ENCODE measurements at places on chromosomes 4 and X.

- DNase-seq = no peak
Measured at GRCh38 chr4:173805884-173806283, 275.9 kb upstream of the HAND2 start.

GRCh38 chr4:158020176-158020575 is 152.6 kb downstream of the GASK1B start:
- DNase-seq = no peak

DNA sequence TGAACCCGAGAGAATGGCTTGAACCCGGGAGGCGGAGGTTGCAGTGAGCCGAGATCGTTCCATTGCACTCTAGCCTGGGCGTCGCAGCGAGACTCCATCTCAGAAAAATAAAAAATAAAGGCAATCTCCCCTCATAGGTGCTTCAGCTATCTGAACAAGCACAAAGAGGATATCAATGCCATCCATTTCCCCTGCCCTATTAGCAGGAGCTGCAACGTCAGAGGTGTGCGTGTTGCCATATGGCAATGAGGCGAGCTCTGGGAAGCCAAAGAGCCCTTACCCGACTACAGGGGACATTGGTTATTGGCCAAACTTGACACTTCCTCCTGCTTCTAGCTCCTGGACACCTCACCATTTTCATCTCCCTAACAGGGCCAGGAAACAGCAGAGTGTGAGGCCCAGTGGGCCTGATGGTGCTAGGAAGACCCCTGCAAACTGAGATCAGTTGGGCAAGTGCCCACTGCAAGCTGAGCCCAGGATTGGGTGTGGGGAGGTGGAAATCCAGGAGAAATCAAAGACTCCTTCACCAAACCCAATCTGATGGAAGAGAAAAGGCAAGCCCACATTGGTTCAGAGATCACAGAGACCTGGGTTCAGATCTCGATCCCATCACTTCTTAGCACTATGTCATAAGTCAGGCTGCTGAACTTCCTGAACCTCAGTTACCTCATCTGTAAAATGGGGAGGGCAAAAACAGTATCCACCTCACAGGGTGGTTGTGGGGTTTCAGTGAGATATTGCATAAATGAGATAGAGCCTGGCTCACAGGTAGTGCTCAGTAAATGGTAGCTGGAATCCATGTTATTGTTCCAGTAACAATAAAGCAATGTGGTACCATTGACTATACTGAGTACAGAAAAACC is 21.2 kb downstream of the SLC25A5 start:
- no peak for DNase-seq

DNA sequence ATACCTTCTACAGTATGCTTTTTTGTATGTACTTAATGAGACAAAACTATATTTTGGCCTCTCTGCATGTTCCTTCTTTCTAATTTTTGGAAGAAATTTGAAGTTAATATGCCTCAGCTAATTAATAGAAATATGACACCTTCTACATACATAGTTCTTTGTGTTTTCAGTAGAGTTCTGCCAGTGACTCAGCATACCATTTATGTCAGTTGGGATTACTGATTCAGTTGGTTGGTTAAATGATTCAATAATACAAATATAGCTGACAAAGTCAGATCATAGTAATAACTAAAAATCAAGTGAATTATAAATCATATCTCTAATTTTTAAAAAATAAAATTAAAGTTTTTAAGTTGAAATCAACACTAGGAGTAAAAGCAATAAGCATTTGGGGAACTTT is 16.8 kb downstream of the BTC start:
- no peak for DNase-seq

DNA sequence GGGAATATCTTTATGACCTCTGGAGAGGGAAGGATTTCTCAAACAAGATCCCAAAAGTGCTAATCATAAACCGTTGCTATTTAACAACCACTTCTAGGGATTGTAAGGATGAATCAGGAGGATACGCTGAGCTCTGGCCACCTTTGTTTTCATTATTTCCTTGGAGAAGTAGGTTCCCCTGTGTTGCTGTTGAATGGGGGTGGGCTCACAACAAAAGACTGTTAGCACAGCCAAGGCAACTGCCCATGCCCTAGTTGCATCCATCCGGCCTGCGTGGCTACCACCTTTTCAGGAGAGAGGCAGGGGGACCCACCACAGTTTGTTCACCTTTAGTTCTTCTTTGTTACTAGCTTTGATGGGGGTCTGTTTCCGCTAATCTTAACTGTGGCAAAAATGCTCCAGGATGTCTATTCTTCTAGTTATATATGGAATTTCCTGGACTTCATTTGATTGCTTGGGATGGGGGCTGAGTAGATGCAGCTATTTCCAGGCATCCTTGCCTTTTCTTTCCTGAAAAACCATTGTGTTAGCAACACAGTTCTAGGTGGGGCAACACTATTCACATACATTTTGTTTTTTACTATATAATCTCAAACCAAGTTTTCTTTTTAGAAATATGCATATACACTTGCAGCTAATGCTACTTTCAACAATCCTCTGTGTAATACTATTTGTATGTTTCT is 95.4 kb downstream of the KDR start:
- no peak for DNase-seq

DNA sequence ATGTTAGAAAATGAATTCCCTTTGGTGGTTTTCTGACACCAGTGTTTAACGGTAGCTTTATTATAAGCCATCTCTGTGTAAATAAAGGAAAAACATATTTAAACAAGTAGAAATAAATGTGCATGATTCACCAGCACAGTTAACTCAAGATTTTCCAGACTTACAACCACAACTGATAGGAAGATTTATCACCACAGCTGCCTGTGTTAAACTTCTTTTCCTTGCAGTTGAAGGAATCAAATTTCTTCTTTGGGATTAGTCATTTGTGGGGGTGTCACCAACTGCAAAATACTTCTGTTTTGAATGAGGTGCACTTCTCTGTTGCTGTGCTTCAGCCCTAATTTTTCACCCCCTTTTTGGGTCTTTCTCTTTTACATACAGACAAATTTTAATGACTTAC is 128.1 kb upstream of the STK26 start:
- no peak for DNase-seq

- peak; percentile 12 for DNase-seq
Measured at GRCh38 chrX:63751481-63751880, 33.5 kb downstream of the ARHGEF9 start.

DNA sequence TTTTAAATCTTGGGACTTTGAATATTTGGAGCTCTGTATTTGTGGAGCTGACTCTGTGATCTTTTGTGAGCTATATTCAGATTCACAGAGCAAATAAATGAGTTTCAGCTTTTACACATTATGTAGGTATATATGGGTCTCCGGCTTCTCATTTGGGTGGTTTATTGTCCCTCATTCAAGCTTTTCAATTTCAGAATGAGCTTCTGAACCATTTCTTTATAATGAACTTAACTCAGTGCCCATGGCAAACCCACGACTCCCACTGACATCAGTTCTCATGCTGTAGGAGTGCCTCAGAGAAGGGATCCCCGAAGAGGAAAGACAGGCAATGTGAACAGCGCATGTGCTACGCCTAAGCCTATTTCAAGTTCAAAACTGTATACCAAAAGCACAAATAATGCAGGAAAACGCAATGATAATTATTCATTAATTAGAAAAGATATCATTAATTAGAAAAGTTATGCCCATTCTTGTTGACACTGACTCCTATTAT is 156.6 kb downstream of the DCTD start:
- no peak for DNase-seq

- no peak for DNase-seq
Measured at GRCh38 chrX:48493890-48494364, 14.9 kb upstream of the PORCN start.

DNA sequence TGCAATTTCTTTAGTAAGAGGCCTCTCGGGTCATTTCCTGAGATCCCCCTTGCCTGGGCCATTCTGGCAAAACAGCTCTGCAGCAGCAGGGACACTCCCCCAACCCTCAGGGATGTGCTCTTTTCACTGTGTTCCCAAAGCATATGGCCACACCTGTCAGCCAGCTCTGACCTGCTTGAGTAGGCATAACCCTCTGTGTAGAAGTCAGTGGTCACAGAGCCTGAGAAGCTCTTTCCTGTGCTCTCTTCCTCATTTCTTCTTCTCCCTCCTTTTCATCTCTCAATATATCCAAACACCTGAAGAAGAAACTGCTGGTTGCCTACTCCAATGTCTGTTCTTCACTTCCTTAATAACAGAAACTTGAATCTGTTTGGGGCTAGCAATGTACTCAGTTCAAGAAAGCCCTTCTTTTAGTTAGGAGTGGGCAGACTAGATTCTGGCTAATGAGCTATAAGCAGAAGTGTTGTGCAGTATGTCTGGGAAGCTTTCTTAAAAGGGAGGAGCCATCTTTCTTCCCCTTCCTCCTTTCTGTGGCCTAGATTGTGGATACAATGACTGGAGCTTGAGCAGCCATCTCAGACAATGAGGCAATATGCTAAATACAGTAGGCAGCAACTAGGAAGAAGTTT is 73.3 kb downstream of the PRPS1 start:
- DNase-seq = no peak

- no peak for DNase-seq
Measured at GRCh38 chr4:112896609-112897190, 152.8 kb upstream of the ANK2 start.

DNA sequence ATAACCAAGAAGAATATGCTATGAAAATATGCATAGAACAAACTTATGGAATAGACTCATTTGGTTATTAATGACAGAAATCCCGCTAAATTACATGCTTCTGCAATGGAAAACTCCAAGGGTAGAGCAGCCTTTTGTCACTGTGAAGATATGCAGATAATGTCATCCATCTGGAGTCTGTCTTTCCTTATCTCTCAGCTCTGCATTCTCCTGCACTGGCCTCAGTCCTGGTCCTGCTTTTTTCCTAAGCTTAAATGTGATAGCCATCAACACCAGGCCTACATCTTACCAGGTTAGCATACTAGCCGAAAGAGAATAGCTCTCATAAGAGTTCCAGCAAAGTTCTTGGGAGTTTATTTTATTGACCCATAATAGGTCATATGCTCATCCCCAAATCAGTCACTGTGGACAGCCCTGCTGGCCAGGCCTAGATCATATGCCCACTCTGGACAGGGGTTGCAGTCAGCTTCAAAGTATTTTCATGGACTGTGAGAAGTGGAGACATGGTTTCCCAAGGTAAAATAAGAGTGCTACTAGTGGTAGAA is 86.5 kb upstream of the LEF1 start:
- DNase-seq = no peak

DNA sequence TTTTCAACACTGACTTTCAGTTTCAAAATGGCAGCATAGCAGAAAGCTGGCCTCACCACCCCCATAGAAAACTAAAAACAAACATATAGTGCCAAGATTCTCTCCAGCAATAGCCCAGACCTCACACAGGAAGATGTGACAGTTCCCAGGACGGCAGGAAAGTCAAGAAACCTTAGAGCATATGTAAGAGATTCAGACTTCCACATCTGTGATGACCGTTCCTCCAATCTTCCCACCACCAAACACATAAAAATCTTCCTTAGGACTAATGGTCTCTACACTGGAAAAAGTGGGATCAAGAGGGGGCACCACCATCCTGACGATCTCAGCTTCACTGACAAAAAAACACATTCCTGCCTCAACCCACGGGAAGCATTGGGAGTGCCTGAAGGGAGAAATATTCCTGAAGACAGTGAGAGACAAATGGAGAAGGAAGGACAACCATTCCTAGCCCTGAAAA is 134.1 kb upstream of the CPXCR1 start:
- DNase-seq = no peak

DNA sequence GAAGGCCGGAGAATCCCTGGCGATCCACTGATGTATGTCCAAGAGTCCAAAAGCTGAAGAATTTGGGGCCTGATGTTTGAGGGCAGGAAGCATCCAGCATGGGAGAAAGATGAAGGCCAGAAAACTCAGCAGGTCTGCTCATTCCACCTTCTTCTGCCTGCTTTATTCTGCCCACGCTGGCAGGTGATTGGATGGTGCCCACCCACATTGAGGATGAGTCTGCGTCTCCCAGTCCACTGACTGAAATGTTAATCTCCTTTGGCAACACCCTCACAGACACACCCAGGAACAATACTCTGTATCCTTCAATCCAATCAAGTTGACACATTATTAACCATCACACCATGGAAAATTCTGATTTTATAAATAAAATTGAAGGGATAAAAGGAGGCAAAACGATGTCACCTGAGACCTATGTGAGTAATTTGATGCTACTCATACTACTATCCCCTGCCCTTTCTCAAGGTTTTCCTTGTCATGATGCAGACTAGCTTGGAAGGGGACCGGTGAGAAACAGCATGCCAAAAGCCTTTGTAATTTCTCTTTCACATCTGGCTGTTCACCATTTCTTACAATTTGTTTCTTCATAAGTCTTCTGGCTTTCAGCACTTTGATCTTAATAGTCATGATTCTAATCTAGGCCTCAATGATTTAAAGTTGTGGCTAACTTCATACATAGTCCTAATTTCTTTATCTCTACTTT is 9.7 kb upstream of the PYURF start:
- DNase-seq = no peak

- DNase-seq = no peak
Measured at GRCh38 chr4:5504486-5504885, 203.9 kb downstream of the EVC2 start.

DNA sequence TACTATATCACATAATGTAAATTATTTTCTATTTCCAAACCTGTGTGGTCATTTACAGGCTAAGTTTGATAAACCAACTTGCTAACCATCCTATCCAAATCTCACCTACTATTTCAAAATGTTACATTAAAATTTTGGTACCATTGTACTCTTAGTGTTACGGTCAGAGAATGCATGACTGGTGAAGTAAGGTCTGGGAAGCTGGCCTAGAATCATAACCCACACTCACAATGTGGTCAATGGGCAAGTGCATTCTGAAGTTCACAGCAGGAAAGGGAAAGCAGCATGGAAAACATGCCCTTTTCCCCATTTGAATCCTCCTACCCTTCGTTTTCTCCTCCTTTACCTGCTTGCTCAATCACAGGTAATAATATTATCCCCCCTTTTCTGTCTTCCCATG is 54.4 kb downstream of the PPP3CA start:
- no peak for DNase-seq

- no peak for DNase-seq
Measured at GRCh38 chrX:38991656-38992440, 190.6 kb downstream of the MID1IP1 start.

DNA sequence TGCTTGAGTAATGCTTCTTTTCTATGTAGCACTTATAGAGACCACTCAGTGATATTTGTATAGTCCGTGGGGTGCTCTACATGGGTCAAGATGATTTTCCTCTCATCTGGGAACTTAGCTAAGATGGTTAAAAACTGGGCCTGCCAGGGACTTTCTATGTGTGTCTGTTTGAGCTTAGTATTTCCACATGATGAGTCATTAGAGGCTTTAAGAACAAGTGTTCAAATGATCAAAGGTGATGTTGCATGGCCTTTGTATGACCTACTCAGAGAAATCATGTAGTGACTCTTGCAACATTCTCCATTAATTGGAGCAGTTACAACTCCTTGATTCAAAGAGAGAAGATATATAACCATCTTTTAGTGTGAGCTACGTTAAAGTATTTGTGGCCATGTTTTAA is 1480.5 kb upstream of the IGFBP7 start:
- DNase-seq = no peak

- no peak for DNase-seq
Measured at GRCh38 chr4:145935253-145936141, 3.1 kb downstream of the ZNF827 start.

GRCh38 chr4:139243448-139244365 is 36.3 kb downstream of the MGARP start:
- DNase-seq = no peak
